ENCODE measurements at places on chromosomes 3 and 15.

- DNase-seq = no peak
Observed at GRCh38 chr3:80696280-80696679, 928.5 kb upstream of the ROBO1 start.

- DNase-seq = no peak
Observed at GRCh38 chr3:101038880-101039279, 45.7 kb upstream of the ABI3BP start.

DNA sequence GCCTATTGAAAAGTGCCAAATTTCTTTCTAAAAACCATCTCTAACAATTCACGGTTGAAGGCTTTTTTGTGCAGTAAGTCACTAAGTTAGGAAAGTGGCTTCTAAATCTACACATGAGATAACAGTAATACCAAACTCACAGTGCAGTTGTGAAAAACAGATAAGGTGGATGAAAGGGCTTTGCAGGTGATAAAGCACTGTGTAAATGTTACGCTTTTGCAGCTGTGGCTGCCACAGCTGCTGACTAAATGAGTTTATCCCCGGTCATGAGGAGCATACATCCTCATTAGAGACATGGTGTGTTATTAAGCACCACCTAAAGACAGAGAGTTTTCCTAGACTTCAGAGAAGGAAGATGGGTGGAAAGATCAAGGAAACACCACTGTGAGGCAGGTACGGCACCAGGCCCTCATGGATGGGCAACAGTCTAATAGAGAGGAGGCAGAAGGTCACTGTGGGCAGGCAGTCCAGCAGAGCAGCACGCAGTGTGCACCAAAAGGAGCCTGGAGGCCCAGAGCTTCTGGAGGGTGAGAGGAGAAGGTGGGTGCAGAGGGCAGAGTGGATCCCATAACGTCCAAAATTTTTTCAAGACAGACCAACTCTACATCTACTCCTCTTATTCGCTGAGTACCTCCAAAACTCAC is 68.5 kb downstream of the FMN1 start:
- no peak for DNase-seq

- peak; percentile 90 for DNase-seq
Observed at GRCh38 chr3:141076797-141077571, 25.8 kb downstream of the SPSB4 start.

DNA sequence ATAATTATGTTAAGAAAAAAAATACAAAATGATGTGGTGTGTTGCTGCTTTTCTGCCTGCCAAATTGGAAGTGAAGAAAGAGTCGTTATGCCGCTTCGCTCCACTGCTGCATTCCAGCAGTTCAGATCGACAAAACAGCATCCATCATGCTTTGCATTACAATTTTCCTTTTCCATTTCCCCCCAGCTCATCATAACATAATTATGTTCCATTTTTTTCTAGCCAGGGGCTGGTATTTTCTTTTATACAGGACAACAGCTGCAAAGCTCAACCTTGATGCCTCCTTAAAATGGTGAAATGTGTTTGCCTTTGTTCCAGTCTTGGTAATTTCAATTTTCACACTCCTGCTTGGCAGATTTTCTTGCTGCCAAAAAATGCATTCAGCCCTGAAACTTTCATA is 44.9 kb upstream of the KBTBD12 start:
- DNase-seq = no peak

GRCh38 chr15:40984964-40985363 is 31.7 kb downstream of the CHAC1 start:
- DNase-seq = no peak

DNA sequence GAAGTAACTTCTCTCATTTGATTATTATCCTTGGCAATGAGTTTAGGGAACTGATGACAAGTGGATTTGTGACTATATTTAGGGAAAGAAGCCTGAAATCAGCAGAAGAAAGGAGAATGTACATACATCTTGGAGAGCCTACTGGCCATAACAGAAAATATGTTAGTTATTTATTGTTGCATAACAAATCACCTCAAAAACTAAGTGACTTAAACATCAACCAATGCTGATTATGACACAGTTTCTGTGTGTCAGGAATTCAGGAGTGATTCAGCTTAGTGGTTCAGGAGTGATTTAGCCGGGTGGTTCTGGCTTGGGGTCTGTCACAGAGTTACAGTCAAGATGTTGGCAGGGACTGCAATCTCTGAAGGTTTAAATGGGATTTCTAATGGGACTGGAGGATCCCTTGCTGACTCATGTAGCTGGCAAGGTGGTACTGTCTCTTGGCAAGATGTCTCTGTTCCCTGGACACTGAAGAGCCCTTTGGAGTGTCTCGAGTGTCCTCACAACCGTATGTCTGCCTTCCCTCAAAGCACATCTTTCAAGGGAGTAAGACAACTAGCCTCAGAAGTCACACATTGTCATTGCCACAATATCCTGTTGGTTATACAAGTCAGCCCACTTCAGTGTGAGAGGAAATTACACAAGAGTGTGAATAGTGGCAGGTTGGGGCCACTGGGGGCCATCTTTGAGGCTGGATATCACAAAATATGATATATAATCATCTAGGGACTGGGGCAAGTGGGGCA is 248.9 kb downstream of the SV2B start:
- no peak for DNase-seq

DNA sequence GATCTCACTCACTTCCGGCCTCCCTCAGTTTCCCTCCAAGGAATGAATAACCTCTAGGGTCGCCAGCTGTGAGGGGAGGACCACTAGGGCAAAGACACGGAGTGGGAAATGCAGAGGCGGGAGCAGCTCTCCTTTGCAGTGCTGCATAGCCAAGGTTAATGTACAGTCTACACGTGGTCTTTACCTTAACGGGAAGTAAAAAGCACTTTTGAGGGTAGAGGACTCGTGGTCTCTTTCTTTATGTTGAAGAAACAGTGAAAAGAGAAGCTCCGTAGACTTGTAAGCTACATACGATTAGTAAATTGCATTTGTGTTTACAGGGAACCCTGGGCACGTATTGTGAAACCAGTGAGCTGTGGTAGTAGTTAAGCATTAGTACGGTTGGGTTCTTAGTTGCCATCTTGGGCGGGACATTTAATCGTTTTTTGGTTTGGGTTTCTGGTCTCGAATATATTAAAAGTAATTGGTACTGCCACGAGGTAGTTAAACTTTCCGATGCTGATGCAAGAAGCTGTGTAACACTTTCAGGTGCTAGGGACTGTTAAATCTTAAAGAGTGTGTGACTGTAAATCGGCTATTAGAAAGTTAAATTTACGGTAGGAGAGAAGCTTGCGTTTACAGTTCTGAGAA is 828 bp downstream of the U2SURP start:
- no peak for DNase-seq

GRCh38 chr3:27533261-27533607 is 49.0 kb upstream of the SLC4A7 start:
- no peak for DNase-seq

DNA sequence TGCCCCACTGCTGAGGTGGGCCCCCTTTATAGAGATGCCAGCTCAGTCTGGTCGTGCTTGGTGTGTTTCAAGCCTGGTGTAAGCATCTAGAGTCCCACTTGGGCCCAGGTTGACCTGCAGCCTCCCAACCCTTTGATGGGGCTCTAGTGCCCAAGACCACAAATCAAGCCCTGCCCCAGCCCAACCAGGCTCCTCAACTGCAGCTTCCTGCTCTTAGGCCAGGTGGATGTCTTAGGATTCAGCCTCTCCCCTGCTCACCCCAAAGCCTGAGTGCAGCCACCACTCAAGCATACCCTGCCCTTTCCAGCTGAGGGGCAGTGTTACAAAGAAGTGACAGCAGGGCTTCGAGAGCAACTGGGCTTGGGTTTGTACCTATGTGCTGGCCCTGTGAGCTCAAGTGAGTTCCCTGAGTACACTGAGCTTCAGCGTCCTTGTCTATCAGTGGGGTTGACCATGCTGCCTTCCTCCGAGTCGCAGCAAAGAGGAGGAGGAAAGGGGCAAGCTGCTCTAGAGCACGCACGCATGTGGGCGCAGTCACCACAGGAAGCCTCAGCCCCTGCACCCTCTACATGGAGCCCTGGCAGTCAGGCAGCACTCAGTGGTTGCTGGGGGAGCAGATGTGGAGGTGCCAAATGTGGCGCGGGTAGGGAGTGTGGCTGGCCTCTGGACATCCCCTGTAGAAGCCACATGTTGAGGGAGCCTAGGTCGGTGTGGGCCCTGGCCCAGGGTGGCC is 120.7 kb downstream of the EEFSEC start:
- no peak for DNase-seq

GRCh38 chr3:159458010-159458409 is 530.6 kb upstream of the IL12A start:
- no peak for DNase-seq

GRCh38 chr15:78168608-78169007 is 19.4 kb downstream of the IDH3A start:
- no peak for DNase-seq

DNA sequence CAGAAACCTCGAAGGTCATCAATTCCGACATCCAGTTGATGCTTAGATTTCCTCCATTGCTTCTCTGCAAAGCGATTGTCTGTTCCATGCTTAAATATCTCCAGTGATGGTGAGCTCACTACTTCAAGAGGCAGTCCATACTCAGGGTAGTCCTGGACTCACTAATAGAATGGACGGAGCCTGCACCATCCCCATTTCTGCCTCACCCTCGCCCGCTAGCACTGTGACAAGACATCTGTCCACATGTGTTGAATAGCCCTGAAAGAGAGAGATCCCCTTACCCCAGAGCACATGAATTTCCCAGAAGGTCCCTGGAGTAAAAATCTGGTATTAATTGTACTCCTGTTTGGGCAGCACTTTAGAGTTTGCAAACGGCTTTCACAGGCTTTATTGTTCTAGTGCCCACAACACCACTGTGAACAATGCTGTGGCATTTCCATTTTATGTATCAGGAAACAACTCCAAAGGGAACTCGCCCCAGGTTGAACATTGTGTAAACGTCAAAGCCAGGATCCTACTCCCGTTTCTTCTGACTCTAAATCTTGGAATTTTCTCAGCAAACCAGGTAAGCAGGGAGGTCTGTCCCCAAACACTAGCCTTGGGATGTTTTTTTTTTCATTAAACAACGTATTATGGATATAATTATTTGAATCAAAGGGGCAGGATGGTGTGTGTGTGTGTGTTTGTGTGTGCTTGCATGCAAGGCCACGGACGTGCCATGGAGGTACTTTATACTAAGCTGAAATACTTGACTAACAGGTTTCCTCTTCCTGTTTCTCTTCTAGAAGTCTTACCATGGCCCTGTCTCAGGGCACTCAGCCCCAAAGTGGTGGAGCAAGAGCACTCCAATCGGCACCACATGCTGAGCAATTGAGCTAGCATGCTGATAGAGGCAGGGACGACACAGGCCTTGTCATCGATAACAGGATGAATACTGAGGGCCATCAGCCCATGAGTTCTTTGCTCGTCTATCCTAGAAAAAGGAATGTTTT is 198.3 kb downstream of the OPA1 start:
- no peak for DNase-seq

- no peak for DNase-seq
Observed at GRCh38 chr3:188126934-188127333, 27.0 kb upstream of the LPP start.

DNA sequence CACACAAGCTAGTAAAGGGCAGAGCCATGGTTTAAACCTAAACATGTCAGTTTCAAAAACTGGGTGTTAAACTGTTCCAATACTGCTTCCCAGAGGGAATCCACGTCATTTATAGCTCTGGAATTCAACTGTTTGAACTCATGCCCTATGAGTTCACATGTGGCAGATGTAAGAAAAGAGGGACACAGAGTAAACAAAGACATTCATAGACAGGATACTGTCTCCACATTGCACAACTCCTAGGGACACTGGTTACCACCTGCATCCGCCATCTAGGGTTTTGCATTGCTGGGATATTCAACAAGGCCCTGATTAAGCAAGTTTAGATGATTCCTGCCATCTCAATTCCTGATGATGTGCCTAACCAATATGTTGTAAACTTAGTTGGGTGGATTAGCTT is 134.1 kb upstream of the COL8A1 start:
- DNase-seq = no peak

GRCh38 chr3:71307991-71308697 is 275.4 kb downstream of the FOXP1 start:
- DNase-seq = no peak

- DNase-seq = no peak
Observed at GRCh38 chr3:122646146-122646988, 34.3 kb upstream of the PARP14 start.

DNA sequence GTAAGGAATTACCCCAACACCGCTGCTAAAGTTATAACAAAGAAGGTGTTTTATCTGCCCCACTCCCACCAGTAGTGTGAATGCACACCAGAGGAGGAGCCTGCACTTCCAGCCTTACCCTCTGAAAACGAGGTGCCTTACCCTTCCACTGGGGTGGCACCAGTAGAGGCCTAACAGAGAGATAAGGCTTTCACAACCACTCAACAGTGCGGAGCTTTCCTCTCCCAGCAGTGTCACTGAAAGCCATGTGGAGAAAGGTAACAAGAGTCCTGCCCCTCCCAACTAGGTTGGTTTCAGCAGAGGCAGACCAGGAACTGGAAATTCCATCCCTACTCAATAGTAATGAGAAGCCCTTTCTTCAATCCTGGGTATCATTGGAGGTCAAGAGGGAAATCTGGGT is 539.2 kb downstream of the VGLL3 start:
- no peak for DNase-seq

DNA sequence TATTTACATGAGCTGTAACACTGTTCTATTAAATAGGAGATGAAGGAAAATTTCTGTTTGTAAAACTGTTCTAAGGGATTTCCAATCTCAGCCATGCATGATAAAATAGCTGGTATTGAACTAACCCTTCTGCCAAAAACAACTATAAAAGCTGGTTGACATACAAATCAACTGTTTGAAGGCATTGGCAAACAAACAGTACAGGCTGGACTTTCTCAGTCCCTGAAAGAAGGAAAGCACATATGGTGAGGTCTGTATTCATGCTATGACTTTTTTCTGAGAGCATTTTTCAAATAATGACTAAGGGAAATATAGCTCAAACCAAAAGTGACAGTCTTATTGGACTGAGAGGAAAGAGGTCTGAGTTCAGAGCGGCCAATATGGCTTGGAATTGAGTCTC is 117.0 kb upstream of the CCDC54 start:
- no peak for DNase-seq

DNA sequence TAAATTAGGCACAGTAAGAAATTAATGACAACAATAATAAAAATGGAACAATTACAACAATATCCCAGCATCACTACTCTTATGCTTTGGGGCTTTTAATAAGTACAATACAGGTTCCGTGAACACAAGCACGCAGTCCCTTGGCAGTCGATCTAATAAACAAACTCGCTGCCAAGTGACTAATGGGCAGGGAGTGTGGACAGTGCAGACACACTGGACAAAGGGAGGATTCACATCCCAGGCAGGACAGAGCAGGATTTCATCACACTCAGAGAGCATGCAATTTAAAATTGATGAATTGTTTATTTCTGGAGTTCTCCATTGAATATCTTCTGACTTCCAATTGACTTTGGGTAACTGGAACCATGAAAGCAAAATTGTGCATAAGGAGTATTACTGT is 524.1 kb upstream of the CFAP20DC start:
- DNase-seq = no peak

GRCh38 chr3:87810452-87811016 is 248.3 kb downstream of the CGGBP1 start:
- no peak for DNase-seq

- DNase-seq = no peak
Observed at GRCh38 chr3:184811034-184811433, 932 bp upstream of the VPS8 start.

GRCh38 chr3:59566481-59566975 is 516.7 kb upstream of the CFAP20DC start:
- DNase-seq = no peak

- DNase-seq = no peak
Observed at GRCh38 chr15:43286074-43286473, 19.3 kb upstream of the TGM5 start.

- no peak for DNase-seq
Observed at GRCh38 chr3:189748046-189748445, 116.9 kb downstream of the TP63 start.
